ENCODE measurements at places on chromosomes 11 and 22.

DNA sequence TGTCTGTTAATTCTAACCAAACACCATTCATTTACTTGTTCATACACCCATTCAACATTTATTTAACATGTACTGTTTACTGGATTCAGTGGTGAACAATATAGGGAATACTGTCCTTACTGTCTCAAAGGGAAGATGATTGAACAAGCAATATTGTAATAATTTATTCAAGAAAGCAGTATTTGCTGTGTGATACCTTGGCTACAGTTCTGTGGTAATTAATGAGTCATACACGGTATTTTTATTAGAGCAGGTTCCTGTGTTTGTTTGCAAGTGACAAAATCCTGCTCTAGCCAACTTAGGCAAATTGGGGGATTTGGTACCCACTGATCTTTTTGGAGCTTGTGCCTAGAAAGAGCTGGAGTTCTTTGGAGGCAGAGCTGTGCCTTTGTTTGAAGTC is 15.7 kb downstream of the PIH1D2 start:
- no peak for DNase-seq
- peaks cover 8% of the 10 kb centered on the region for H3K36me3 ChIP-seq
- H3K4me3 ChIP-seq = no peak overlapping the region

GRCh38 chr11:117809236-117810055 is 12.4 kb upstream of the DSCAML1 start:
- peak overlapping the region; percentile 0 for H3K27ac ChIP-seq
- DNase-seq = no peak
- H3K4me1 ChIP-seq = peaks cover 33% of the 10 kb centered on the region
- H3K36me3 ChIP-seq = no peaks in the 10 kb centered on the region

GRCh38 chr11:36253238-36253637 is 36.0 kb downstream of the COMMD9 start:
- no peak overlapping the region for H3K27ac ChIP-seq
- H3K4me3 ChIP-seq = no peak overlapping the region
- H3K27me3 ChIP-seq = peaks cover 31% of the 10 kb centered on the region
- no peaks in the 10 kb centered on the region for H3K4me1 ChIP-seq
- DNase-seq = no peak

- no peaks in the 10 kb centered on the region for H3K4me1 ChIP-seq
- H3K27me3 ChIP-seq = no peaks in the 10 kb centered on the region
- no peaks in the 10 kb centered on the region for H3K36me3 ChIP-seq
- peak; percentile 8 for DNase-seq
- H3K27ac ChIP-seq = no peak overlapping the region
Observed at GRCh38 chr22:25841775-25842174, 99.8 kb downstream of the MYO18B start.

DNA sequence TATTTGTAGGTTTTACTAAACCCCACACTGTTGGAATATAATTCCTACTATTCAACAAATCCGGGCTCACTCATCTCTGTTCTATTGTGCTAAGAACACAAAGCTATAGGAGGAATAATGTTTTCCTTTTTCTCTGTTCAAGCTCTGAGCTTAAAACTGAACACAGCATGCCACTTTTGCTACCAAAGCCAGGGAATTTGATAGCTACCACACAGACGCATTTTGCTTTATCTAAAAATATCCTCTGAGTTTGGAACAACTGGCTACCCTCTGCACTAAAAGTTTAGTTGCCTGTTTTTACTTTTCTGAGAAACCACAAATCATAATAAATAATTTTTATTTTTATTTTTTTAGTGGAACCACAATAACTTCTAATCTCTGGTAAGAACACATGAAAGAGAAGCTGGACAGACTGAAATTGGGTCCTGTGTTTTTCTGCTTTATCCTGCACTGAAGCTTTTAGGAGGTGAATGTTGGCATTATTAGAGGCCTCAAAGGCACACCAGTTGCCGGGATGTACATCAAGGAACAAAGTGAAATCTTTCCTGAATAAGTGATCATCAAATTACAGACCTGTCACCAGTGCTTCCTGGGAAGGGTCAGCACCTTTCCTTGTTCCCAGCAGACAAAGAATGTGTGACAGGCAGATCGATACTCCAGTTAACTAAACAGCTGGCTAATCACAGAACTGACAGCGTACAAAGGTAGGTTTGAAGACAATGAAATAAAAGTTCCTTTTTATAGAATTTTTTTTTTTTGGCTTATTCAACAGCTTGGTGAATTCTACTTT is 523.2 kb upstream of the TENM4 start:
- H3K4me1 ChIP-seq = no peaks in the 10 kb centered on the region
- no peak for DNase-seq
- H3K27ac ChIP-seq = no peak overlapping the region
- H3K36me3 ChIP-seq = peaks cover 4% of the 10 kb centered on the region

DNA sequence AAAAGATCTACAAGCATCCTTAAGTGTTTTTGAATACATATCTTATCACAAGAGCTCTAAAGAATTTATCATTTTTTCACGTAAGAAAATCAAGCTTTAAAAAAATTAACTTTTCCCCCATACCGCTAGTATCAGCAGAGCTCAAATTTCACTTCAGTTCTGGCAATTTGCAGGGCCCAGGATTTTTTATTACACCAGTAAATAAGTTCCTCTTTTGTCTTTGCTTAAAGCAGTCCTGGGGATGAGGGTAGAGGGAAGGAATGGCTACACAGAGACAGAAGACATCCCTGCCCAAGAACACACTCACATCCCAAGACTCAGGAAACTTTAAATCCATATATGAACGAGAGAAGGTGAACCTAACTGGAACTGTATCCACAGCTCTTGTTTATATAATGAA is 22.6 kb upstream of the SORL1 start:
- peaks cover 7% of the 10 kb centered on the region for H3K4me1 ChIP-seq
- DNase-seq = no peak
- peaks cover 4% of the 10 kb centered on the region for H3K36me3 ChIP-seq
- H3K4me3 ChIP-seq = no peak overlapping the region
- no peaks in the 10 kb centered on the region for H3K27me3 ChIP-seq
- no peak overlapping the region for H3K27ac ChIP-seq

DNA sequence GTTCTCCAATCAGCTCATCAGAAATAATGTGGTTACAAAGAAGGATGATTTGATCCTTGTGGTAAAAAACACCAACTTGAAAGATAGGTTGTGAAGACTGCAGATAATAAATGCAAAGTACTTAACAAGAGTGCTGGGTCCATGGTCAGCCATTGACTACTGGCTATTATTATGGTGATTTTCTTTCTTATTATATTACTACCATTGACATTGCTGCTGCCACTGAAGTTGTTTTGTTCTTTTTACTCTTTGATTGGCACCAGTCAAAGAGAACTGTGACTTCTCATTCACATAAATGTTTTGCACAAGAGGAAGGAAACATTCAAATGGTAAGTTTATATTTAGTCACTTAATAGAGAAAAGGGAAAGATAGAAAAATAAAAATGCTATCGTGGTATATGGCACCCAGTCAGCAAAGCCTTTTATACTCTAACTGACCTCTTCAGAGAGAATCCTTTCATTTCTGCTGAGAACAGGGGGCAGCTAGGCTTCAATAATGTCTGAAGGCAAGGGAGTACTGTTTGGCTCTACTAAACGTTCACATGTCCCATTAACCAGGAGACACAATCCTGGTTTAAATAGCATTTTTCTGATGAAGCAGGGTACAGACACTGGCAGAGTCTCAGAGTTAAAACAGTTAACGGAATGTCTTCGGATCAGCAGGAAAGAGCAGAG is 64.8 kb downstream of the LRRC4C start:
- no peak overlapping the region for H3K27ac ChIP-seq
- H3K36me3 ChIP-seq = peaks cover 4% of the 10 kb centered on the region
- H3K4me1 ChIP-seq = no peaks in the 10 kb centered on the region
- no peaks in the 10 kb centered on the region for H3K27me3 ChIP-seq
- H3K4me3 ChIP-seq = no peak overlapping the region
- DNase-seq = no peak

DNA sequence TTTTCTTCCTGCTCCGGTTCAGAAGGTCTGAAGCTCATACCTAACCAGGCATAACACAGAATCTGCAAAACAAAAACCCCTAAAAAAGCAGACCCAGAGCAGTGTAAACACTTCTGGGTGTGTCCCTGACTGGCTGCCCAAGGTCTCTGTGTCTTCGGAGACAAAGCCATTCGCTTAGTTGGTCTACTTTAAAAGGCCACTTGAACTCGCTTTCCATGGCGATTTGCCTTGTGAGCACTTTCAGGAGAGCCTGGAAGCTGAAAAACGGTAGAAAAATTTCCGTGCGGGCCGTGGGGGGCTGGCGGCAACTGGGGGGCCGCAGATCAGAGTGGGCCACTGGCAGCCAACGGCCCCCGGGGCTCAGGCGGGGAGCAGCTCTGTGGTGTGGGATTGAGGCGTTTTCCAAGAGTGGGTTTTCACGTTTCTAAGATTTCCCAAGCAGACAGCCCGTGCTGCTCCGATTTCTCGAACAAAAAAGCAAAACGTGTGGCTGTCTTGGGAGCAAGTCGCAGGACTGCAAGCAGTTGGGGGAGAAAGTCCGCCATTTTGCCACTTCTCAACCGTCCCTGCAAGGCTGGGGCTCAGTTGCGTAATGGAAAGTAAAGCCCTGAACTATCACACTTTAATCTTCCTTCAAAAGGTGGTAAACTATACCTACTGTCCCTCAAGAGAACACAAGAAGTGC is 661 bp upstream of the MALAT1 start:
- no peaks in the 10 kb centered on the region for H3K36me3 ChIP-seq
- peaks cover 27% of the 10 kb centered on the region for H3K4me1 ChIP-seq
- peak; percentile 82 for DNase-seq
- no peak overlapping the region for H3K27ac ChIP-seq
- H3K4me3 ChIP-seq = no peak overlapping the region

DNA sequence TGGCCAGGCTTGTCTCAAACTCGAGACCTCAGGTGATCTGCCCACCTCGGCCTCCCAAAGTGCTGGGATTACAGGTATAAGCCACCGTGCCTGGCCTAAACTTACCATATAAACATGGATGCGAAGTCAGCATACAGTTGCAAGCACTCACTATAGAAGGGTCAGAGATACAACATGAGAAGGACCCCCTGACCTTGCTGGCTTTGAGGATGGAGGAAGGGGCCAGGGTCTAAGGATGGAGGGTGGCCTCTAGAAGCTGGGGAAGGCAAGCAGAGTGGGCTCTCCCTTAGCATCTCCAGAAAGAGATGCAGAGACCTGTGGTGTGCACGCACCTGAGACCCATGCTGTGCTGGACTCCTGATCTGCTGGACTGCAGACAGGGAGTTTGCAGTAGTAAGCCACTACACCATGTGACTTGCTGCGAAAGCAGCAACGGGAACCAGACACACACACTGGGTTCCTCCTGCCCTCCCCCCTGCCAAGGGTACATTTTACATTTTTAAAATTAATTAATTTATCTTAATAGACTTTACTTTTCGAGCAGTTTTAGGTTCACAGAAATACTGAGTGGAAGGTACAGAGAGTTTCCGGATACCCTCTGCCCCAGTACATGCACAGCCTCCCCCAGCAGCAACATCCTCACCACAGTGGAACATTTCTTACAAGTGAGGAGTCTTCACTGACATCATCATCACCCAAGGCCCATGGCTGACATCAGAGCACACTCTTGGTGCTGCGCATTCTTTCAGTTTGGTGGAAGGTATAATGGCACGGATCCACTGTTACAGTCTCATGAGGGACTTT is 170.1 kb upstream of the B3GAT1 start:
- DNase-seq = no peak
- peak overlapping the region; percentile 74 for H3K4me3 ChIP-seq
- H3K4me1 ChIP-seq = peaks cover 44% of the 10 kb centered on the region
- no peaks in the 10 kb centered on the region for H3K36me3 ChIP-seq
- peaks cover 28% of the 10 kb centered on the region for H3K27me3 ChIP-seq

DNA sequence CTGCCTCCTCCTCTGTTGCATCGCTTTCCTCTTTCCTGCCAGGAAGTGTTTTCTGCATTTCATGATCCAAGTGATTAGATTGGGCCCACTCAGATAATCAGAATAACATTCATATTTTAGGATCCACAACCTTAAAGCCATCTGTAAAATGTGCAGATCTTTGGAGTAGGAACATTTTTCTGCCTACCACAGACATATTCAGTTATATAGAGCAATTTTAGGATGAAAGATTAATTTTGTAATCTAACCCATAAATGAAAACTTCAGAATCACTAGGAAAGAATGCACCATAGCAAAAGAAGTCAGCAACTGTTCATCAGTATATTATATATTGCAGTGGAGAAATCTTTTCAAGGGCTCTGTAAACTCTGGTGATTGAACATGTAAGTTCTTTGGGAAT is 659.9 kb upstream of the LUZP2 start:
- no peaks in the 10 kb centered on the region for H3K36me3 ChIP-seq
- H3K27me3 ChIP-seq = no peaks in the 10 kb centered on the region
- H3K27ac ChIP-seq = no peak overlapping the region
- no peak overlapping the region for H3K4me3 ChIP-seq
- no peaks in the 10 kb centered on the region for H3K4me1 ChIP-seq

- DNase-seq = no peak
- H3K27me3 ChIP-seq = no peaks in the 10 kb centered on the region
- no peaks in the 10 kb centered on the region for H3K4me1 ChIP-seq
- H3K36me3 ChIP-seq = no peaks in the 10 kb centered on the region
Observed at GRCh38 chr11:92804388-92804966, 165.0 kb upstream of the MTNR1B start.

DNA sequence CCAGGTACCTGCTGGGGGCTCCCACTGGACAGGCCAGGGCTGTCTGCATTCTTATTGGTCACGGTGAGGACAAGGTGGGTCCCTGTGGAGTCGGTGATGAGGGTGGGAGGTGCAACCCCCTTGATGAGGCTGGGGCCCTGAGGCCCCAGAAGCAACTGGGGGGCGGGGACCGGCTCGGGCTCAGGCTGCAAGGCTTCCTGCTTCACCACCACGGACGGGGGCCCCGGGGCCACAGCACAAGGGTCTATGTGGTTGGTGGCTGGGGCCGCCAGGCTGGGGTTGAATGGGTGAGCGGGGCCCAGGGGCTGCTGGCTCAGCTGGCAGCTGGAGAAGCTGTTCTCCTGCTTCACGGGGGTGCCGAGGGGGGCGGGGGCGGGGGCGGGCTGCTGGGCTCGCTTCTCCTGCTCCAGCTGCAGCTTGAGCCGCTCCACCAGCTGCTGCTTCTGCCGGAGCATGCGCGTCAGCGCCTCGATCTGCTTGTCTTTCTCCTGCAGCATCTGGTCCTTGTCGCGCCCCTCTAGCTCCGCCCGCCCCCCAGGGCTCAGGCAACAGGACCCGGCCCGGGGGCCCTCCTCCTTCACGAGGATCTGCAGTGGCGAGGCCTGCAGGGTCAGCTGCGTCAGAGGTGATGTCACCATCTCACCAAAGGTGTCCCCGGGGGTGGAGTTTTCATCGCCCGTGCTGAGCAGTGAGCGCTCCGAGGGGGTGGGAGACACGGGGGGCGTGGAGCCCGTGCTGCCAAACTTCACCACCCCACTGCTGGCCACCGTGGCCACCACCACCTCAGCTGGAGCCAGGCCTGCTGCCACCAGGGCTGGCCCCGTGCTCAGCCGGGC is 48.2 kb downstream of the SGSM3 start:
- peaks cover 27% of the 10 kb centered on the region for H3K36me3 ChIP-seq
- peak; percentile 59 for DNase-seq
- H3K27ac ChIP-seq = no peak overlapping the region
- peaks cover 40% of the 10 kb centered on the region for H3K4me1 ChIP-seq

- no peak for DNase-seq
- no peak overlapping the region for H3K27ac ChIP-seq
- no peak overlapping the region for H3K4me3 ChIP-seq
- H3K36me3 ChIP-seq = no peaks in the 10 kb centered on the region
- peaks cover 17% of the 10 kb centered on the region for H3K27me3 ChIP-seq
Observed at GRCh38 chr11:64654958-64655541, 64.0 kb downstream of the SLC22A12 start.

- H3K4me3 ChIP-seq = no peak overlapping the region
- H3K4me1 ChIP-seq = peaks cover 16% of the 10 kb centered on the region
- DNase-seq = no peak
- H3K27me3 ChIP-seq = no peaks in the 10 kb centered on the region
- peaks cover 5% of the 10 kb centered on the region for H3K36me3 ChIP-seq
Observed at GRCh38 chr11:96095884-96096303, 172.0 kb upstream of the MTMR2 start.
